Activated CD8-positive, alpha-beta T cell treated with anti-CD3 and anti-CD28 coated beads for 36 hours (primary cell): ENCODE measurements at places on chromosomes 4 and X. TPM values are rescaled to one million over a fixed set of nuclear protein-coding genes. Genes with fewer than 3 reads are reported as not detected.

The LIMCH1 gene
- total RNA-seq, result not detected

The RBMXL3 gene
- total RNA-seq, result not detected

The UGT2B7 gene
- not detected for total RNA-seq

The TREX2 gene
- 0.78 TPM for total RNA-seq

DNA sequence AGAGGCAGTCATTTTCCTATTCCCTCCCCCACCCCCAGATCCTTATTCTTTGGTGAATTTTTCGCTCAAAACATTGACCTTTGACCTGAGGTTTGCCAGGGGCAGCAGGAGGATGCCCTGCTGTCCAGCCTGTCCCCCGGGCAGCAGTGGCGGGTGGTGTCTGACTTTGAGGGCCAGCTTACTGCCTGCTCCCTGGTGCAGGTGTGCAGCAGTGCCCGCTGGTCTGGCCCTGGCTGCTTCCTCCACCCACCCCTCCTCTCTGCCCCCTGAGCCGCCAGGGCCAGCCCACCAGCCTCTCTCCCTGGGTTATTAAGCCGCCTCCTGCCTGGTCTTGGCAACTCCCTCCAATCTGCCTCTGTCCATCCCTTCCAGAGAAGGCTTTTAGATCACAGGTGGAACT lies 40.8 kb upstream of the GRPEL1 start:
- no peak for DNase-seq

DNA sequence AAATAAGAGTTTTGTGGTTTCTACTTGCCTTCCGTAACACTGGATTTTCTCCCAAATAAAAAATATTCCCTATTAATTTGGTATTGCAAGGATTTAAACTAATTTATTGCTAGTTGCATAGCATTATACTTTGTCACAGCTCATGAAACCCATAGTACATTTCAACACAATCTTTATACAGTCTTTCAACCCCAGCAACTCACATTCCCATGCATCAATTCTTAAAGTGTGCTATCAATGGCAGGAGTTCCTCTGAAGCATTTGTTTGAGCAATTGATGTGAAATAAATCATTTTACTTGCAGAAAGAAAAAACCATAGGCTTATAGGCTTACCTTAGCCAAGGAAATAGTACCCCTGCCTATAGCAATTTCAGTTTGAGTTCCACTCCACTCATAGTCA lies 251.9 kb downstream of the PAPSS1 start:
- no peak for DNase-seq

DNA sequence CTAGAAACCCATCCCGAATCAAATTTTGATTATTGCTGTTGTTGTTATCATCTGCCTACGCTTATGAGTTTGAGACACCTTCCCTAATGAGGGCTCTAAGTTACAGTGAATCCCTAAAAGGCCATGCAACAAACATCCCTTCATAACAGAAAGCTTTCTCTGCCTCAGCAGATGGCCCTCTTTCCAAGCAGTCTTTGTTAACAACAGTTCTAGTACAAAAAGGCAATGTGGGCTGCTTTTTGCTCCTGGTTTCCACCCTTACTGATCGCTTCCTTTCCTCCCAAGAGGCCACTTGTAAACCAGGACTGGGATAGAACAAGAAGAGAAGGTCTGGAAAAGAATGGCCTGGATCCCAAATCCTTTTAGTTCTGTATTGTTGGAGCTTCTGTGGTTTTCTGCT lies 24.2 kb downstream of the GPC4 start:
- DNase-seq, result no peak

- DNase-seq, result no peak
Measured at GRCh38 chrX:3006495-3006894, at the start of gene ARSH. TSS of gene ARSH (plus strand) at chrX:3006546. CDS start at chrX:3006613, 67 bp downstream.

- DNase-seq, result peak; percentile 5
Measured at GRCh38 chrX:44244008-44244407, 99.5 kb downstream of the EFHC2 start.
